ENCODE measurements at places on chromosomes 11 and 22.

- no peak for DNase-seq
Observed at GRCh38 chr11:30984827-30985226, 384.7 kb downstream of the DCDC1 start.

DNA sequence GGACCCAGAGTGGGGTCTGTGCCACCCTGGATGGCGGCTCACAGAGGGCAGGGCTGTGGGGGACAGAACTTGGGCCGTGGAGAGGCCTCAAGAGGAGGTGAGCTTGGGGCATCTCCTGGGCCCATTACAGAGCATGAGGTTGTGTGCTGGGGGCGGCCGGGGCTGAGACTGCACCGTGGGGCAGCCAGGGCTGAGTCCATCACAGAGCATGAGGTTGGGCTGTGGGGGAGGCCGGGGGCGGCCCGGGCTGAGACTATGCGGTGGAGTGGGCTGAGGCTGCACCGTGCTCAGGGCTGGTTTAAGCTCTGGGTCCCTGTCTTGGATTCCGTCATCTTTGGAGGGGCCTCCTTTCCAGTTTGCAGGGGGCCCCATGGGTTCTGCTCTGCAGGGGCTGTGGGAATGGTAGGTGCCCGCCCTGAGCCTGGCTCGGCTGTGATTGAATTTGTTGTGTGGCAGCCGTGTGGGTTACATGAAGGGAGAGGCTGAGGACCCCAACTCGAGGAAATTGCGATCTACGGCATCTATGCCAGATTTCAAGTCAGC is 38.1 kb upstream of the MUC5AC start:
- DNase-seq = no peak

- DNase-seq = peak; percentile 36
Observed at GRCh38 chr22:29343313-29343805, 27.9 kb upstream of the RASL10A start.

DNA sequence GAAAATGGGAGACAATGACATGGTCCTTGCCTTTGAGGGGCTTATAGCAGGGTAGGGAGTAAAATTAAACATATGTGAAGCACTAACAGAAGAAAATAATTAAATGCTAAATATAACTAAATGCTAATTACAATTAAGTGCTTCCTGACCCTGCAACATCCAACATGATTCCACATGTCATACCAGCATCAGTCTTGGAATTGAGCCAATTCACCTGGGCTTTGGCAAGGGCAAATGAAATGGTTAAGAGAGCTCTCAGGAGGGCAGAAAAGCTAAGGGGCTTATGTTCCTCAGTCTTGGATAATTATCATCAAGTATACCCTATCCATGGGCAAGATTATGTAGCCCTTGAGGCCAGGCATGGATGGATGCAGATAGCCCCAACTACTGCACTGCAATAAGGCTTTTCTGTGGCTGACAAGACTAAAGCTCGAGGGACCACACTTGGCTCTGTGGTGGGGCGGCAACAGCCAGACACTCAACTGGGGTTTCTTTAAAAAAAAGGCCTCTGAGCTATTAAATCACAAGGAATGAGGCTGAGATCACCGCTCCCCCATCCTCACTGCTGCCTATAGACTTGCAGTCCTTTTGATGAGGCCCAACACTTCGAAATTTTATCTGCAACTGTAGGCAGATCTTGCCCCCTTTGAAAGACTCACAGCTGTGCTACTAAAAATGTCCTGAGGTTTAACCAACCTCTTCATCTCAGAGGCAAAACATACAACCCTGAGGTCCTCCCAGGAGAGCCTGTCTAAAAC is 39.0 kb downstream of the IL18BP start:
- no peak for DNase-seq

- DNase-seq = peak; percentile 96
Observed at GRCh38 chr11:69122630-69123431, 32.9 kb upstream of the SMIM38 start.

DNA sequence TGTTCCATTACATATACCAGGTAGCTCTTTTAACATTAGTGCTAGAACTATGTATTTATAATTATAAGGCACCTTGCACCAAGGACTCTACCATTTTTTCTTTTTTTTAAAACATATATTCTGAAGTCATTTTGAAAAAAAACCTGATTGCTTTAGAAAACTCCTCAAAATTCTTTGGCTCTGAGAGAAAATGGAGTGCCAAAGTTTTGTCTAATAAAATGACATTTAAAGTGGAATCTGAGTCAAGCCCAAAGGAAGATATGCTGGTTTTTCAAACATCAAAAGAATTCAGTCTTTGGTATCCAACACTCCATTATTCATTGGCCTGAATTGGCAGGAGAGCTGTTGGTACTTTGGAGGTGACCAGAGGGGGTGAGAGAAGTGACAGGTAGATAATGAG is 116.5 kb downstream of the ME3 start:
- DNase-seq = no peak

DNA sequence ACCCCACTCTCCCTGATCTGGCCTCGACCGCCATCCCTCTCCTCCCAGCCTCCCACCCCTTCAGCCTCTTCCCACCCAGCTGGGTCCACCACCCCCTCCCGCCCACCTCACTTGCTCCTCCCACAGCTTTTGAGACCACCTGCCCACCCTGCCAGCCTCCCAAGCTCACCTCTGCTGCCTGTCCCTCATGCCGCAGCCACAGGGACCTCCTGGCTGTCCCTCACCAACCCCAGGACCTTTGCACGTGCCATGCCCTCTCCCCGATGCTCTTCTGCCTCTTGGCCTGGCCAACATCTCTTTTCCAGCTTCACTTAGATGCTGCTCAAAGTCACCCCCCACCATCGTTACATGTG is 6.5 kb downstream of the PNPLA5 start:
- no peak for DNase-seq

DNA sequence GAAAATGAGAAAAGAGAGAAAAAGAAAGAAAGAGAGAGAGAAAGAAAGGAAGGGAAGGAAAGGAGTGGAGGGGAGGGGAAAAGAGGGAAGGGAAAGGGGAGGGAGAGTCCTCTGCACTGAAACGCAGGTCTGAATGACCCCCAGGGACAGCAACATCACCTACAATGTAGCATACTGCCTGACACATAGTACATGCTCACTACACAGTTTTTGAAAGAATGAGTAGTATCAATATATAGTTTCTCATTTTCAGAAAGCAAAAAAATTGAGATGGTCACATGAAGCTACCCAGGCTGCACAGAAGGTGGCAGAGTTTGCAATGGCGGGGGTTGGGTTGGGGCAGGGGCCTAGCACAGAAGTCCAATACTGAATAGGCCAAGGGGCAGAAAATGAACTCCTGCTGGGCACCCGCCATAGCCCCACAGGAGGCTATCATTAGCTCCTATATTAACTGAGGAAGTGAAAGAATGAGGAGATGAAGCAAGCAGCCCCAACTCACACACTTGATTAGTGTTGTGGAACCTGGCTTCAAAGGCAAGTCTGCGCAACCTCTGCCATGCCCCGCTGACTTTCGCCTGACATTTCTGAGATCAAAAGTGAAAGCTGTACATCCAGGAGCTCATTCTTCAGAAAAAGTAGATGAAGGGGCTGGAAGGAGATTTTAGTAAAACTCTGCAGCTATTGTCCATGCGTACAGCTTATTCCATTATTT is 241.2 kb upstream of the SYN3 start:
- DNase-seq = no peak

DNA sequence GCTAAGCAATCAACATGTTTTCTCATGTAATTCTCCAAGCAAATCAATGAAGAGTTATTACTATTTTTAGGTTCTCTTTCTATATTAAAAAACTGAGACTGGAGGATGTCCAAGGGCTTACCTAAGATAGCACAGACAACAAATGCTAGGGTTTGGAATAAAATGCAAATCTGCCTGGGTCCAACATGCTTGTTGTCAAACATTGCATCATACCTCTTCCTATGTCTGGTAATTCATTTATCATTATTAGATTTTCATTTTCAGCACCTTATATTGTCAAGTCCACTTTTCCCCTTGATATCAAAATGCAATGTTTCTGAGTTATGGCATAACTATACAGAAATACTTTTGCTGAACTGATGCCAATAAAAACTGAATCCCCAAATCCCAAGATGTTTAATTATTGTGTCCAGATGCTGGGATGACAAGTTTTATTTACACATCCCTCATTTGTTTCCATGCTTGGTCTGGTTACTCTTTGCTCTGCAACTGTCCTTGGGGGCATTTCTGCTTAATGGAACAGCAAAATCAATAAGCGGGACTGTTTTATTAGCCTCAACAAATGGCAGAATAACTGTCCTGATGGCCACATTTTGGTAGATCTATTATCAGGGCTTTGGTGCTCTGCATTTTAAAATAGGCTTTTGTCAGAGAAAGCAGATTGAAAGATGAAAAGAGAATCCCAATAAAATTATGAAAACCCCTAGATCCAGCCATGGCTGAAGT is 86.0 kb downstream of the C11orf87 start:
- no peak for DNase-seq

DNA sequence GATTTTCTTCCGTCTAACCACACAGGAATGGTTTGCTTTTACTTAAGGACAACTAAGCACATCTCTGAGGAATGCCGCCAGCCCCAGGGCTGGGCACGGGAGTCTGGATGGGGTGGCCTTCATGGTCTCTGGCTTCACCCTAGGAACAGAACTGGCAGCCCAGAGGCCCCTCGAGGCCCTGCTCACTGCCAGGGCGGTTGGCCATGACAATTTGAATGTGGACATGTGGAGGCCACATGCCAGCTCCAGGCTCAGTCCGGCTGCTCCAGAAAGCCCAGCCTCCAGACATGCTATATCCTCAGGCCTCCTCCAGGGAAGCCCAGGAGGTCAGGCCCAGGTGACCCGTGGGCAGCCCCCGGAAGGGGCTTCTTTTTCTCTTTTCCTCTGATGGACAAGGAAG is 84.0 kb upstream of the FGF3 start:
- DNase-seq = no peak

GRCh38 chr11:7020183-7020917 is at the start of the genes NLRP14 and ZNF214:
Gene NLRP14, plus strand, starts transcription at chr11:7020479. Its CDS starts 18,108 bp downstream, at chr11:7038587.
Gene ZNF214, minus strand, starts transcription at chr11:7020346. Its CDS starts 17,511 bp downstream, at chr11:7002835.
- peak; percentile 98 for DNase-seq

DNA sequence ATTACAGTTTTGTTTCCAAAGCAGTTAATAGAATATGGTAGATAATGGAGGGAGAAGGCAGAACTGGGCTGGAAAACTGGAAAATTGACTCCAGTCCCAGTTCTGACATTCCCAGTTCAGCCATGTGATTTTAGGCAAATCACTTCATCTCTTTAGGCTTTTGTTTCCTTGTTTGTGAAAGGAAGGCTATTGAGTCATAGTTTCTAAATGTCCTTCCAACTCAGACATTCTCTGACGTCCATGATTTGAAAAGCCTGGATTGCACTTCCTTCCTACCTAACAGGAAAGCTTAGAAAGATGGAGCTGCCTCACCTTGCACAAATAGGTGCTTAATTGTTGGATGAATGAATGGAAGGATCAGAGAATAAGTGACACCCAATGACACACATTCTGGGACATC is 19.8 kb upstream of the GALNT18 start:
- no peak for DNase-seq

DNA sequence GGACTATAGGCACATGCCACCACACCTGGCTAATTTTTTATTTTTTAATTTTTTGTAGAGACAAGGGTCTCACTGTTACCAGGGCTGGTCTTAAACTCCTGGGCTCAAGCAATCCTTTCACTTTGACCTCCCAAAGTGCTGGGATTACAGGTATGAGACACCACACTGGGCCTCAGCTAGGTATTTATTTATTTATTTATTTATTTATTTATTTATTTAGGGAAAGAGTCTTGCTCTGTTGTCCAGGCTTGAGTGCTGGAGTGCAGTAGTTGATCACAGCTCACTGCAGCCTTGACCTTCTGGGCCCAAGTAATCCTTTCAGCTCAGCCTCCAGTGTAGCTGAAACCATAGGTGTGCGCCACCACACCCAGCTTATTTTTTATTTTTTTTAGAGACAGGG is 43.2 kb downstream of the HORMAD2 start:
- no peak for DNase-seq

- no peak for DNase-seq
Observed at GRCh38 chr11:120127236-120127635, 10.7 kb downstream of the TRIM29 start.

DNA sequence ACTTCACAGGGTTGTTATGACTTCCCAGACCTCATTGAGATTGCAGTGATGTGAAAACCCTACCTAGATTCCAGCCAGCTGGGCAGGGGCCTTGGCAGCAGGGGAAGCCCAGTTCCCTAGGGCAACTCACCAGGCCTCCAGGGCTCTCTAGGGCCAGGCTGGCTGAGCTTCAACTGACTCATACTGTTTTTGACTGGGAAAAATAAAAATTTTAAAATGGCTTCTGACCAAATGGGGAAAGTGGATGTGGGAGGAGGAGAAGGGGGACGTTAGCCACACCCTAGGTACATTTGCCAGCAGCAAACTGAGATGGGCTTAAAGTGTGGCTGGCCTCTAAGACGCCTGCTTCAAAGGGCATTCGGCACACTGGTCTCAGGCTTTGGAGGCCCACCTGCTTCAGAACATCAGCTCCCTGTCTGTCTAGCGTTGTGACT is 39.0 kb downstream of the BMAL1 start:
- peak; percentile 36 for DNase-seq

GRCh38 chr11:64503186-64503753 is 87.8 kb upstream of the SLC22A12 start:
- no peak for DNase-seq

DNA sequence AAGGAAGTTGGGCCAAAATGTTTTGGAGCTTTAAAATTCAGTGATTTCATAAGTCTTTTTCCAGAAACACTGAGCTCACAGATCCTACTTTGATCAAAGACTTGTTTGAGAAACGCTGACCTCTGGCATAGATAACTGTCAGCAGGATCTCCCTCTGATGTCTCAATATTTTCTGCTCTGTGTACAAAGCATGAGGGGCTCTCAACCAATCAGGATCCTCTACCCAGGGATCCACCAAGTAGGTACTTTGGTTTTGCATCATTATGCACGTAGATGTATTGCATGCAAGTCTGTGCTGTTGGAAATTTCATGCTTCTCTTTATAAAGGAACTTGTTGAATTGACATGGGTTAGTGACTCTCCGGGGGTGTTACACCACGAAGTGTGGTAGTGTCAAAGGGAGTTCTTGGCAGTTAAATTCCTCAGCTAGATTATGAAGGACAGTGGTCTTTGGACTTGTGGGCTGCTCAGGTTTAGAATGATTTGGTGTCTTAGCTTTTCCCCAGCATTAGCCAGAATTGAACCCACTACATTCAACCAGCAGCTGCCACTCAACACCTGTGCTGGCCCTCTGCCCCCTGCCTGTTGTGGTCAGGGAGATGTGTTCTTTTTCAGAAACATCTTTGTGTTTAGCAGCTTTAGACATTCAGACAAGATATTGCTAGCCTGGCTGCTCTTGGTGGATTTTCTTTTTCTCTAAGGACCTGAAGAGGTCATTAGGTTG is 1.7 kb upstream of the DIXDC1 start:
- DNase-seq = no peak

- DNase-seq = no peak
Observed at GRCh38 chr11:68992743-68993255, 12.0 kb upstream of the MRGPRD start.

GRCh38 chr22:47157093-47157420 is 394.6 kb downstream of the TBC1D22A start:
- no peak for DNase-seq

- no peak for DNase-seq
Observed at GRCh38 chr11:130330101-130330684, 15.5 kb upstream of the ZBTB44 start.

GRCh38 chr11:13008625-13009475 is at the start of gene RASSF10:
Gene RASSF10, plus strand, starts transcription at chr11:13009316. Its CDS starts 261 bp downstream, at chr11:13009577.
- peak; percentile 81 for DNase-seq

- no peak for DNase-seq
Observed at GRCh38 chr11:100269516-100269915, 417.6 kb upstream of the ARHGAP42 start.

Data from RWPE1 (cell line).